ENCODE measurements at places on chromosomes 12 and 14. TPM values are rescaled to one million over a fixed set of nuclear protein-coding genes. Genes with fewer than 3 reads are reported as not detected.

The SMIM41 gene
- total RNA-seq: not detected

The FGF23 gene
- not detected for total RNA-seq

The CSAD gene
- total RNA-seq: 21.4 TPM

The TSPAN11 gene
- not detected for total RNA-seq

The LRRC43 gene
- total RNA-seq: 0.41 TPM

The NXPH4 gene
- total RNA-seq: 0.46 TPM

The TEX22 gene
- total RNA-seq: 0.90 TPM

The RHOJ gene
- total RNA-seq: not detected

The CLEC4D gene
- total RNA-seq: not detected

The DNAJC22 gene
- total RNA-seq: not detected

The KLHDC1 gene
- 1.9 TPM for total RNA-seq

The NUP107 gene
- total RNA-seq: 128 TPM

The TSPAN19 gene
- total RNA-seq: not detected

The SLC25A47 gene
- total RNA-seq: not detected

The MVK gene
- 21.2 TPM for total RNA-seq

The SIX6 gene
- total RNA-seq: not detected
